ENCODE measurements at places on chromosomes 2 and 18.

- no peak for DNase-seq
Observed at GRCh38 chr2:154698296-154698720, at the start of gene KCNJ3. KCNJ3 (plus strand) TSS chr2:154698695; CDS start chr2:154698776, 81 bp downstream.

DNA sequence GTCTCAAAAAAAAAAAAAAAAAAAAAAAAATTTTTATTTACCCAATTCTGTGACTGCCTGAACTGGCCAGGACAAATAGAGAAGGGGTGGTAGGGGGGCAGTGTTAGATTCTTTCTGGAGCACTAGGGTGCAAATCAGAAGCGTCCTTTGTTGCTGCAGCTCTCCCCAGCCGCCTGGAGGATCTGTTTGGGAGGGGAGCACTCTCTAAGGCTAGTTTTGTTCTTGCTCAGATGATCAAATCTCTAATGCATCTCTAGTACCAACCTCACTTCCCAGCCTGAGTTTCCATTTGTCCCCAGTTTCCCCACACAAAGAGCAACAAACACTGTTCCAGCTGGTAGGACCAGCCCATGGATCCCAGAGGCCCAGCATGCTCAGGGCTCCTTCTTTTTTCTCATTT lies 83.0 kb downstream of the GBX2 start:
- DNase-seq: no peak

DNA sequence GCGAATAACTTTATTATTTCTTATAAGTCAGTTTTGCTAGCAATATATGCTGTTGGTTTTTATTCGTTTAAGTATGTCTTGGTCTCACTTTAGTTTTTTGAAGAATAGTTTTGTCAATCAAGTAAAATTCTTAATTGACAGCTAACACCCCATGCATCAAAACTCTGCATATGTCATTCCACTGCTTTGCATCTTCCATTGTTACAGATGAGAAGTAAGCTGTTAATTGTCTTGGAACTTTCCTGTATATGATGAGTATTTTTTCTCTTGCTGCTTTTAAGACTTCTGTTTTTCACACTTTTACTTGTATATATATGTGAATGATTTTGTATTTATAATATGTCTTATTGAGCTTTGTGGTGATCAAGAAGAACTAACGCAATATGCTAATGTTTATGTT lies 1048.4 kb downstream of the CNTNAP5 start:
- DNase-seq: no peak

DNA sequence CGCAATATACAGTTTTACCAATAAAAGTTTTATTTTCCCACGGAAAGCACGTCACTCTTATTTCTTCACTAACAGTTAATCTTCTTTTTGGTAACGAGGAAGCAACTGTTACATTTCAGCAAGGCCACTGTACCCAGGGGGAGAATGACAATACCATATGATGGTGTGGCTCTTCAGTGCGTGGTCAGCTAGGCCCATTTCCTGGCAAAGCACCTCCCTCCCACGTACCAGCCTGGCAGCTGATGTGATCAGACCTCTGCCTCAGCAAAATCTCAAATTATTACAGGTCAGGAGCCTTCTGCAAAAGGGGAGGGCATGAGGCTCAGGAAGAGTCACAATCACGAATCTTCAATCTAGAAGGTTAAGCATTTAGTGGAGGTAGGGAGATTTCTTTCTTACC lies 55.4 kb downstream of the KLF7 start:
- no peak for DNase-seq

- DNase-seq: peak; percentile 41
Observed at GRCh38 chr18:32049393-32050171, 31.0 kb downstream of the RNF125 start.

DNA sequence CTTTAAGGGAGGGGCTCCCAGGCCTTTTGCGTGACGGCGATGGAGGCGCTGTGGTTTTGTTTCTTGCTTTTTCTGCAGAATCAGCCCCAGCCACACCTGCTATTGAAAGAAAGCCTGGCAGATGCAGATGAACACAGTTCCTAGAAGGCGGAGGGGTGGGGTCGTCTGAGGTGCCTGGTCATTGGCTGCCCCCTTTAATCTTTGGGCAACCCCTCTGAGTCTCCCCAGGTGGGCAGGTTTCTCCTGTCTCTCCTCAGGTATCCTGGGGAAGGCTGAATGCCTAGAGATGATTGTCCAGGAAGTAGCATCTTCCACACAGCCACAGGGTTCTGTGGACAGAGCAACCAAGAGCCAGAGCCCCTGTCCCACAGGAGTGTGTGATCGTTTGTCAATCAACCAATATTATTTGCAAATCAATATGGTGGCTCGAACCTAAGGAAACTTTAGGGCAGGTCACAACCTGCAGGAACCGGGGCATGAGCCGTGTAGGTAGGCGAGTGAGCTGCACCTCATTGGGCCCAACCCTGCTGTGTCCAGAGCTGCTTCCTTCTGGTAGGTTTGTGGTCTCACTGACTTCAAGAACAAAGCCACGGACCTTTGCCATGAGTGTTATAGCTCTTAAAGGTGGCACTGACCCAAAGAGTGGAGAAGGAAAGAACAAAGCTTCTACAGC lies 104.3 kb downstream of the NDUFA10 start:
- DNase-seq: no peak

GRCh38 chr2:76050196-76050595 lies 339.5 kb upstream of the GCFC2 start:
- DNase-seq: no peak

DNA sequence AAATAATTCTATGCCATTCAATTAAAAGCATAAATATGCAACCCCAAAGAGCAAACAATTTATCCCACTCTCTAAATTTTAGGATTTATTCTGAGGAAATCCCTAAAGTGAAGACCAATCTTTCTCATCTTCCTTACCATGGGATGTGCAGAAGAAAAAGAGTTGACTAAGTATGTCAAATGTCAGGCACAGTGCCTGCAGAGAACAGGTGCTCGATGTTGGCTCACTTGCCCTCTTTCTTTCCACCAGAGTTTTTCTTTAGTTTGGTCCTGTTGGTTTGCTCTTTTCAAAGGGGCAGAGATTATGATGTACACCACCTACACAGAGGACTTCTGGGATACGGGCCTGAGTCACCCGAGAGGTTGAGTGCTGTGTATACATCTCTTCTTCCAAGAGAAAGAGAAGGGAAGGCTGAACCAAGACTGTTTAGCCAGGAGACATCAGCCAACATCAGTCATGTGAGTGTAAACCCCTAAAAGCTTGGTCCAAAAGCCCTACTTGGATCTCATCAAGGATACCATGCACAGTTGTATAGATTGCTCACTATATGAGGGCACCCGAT lies 51.7 kb downstream of the SUMO1 start:
- DNase-seq: no peak

Measured in activated naive CD8-positive, alpha-beta T cell treated with anti-CD3 and anti-CD28 coated beads, Interleukin-2, amount 50 U/mL, for 24 hours (primary cell).